H9 (cell line): ENCODE measurements at places on chromosomes 3 and 15.

- no peak for DNase-seq
- no peaks in the 10 kb centered on the region for H3K27me3 ChIP-seq
- H3K4me3 ChIP-seq: no peak overlapping the region
- no peaks in the 10 kb centered on the region for H3K36me3 ChIP-seq
- no peaks in the 10 kb centered on the region for H3K4me1 ChIP-seq
These were observed 570.2 kb upstream of the ALCAM start for GRCh38 chr3:104796556-104796955.

GRCh38 chr3:116643001-116643400 lies 66.6 kb upstream of the TUSC7 start:
- no peak for DNase-seq
- H3K27me3 ChIP-seq: no peaks in the 10 kb centered on the region
- H3K4me1 ChIP-seq: no peaks in the 10 kb centered on the region
- H3K36me3 ChIP-seq: no peaks in the 10 kb centered on the region

DNA sequence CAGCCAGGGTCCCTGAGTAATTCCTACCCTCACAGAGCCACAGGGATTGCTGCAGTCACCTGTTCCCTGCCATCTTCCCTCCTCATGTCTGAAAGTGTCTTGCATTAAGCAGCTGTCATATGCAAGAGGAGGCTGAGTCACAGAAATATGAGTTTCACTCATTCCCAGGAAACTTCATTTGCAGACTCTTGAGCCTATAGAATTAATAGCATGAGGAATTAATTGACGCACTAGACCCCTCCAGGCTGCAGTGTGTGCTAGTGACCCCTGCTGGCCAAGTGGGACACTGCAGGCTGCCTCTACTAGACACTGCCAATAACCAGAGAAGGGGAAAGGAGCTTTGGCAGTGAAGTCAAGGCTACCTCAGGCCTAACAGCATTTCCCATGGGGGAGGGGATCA lies 50.6 kb upstream of the SLC6A1 start:
- H3K27me3 ChIP-seq: no peaks in the 10 kb centered on the region
- no peak overlapping the region for H3K4me3 ChIP-seq
- peaks cover 6% of the 10 kb centered on the region; the same call in 1 of the 2 replicates for H3K36me3 ChIP-seq
- no peaks in the 10 kb centered on the region for H3K4me1 ChIP-seq

DNA sequence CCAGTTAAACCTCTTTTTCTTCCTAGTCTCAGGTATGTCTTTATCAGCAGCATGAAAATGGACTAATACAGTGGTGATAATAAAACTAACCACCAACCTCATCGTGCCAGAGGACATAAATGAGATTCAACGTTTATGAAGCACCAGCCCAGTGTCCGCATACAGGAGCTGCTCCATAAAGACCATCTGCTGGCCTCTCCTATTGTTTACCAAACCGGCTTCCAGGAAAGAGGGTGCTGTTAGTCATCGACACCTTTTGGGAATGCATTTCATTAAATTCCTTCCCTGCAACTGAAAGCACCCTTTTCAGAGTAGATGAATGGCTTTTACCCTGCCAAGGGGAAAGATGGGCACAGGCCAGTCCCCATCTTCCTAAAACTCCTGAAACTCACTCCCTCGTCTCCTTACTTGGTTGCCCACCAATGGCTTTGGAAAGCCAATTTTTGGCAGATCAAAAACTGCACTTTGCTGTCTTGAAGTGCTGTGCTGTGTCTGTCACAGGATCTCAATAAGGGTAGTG lies 122.1 kb downstream of the AQP9 start:
- H3K4me3 ChIP-seq: no peak overlapping the region
- no peak overlapping the region for H3K27ac ChIP-seq
- H3K36me3 ChIP-seq: peaks cover 9% of the 10 kb centered on the region; the same call in 1 of the 2 replicates
- DNase-seq: no peak
- H3K27me3 ChIP-seq: no peaks in the 10 kb centered on the region

DNA sequence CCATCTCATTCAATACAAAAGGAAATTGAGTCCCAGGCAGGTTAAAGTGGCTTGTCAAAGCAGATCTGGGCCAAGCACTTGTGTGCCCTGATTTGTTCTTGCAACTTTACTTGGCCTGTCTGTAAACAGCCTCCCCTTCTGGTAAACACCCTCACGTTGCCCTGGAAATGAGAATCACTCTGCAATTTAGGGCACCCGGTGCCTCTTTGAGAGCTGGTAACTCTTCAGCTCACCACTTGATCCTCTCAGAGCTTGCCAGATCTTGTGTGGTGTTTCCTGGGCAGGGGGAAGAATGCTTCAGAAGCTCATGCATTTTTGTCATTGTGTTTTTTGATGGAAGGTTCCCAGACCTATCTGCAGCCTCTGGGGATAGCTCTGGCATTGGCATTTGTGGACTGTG lies 11.3 kb downstream of the MED12L start:
- H3K27ac ChIP-seq: no peak overlapping the region
- H3K27me3 ChIP-seq: no peaks in the 10 kb centered on the region
- DNase-seq: no peak
- H3K4me3 ChIP-seq: no peak overlapping the region
- H3K36me3 ChIP-seq: peaks cover 10% of the 10 kb centered on the region

DNA sequence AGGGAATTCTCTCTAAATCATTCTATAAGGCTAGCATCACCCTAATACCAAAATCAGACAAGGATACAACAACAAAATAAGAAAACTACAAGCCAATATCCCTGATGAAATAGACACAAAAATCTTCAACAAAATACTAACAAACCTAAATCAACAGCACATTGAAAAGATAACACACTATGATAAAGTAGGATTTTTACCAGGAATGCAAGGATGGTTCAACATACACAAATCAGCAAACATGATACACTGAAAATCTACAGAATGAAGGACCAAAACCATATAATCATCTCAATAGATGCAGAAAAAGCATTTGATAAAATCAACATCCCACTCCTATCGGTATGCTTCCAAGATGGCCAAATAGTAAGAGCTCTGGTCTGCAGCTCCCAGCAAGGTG lies 39.5 kb downstream of the ALDH1A2 start:
- H3K27me3 ChIP-seq: no peaks in the 10 kb centered on the region
- no peaks in the 10 kb centered on the region for H3K4me1 ChIP-seq
- peaks cover 8% of the 10 kb centered on the region; the same call in 1 of the 2 replicates for H3K36me3 ChIP-seq
- DNase-seq: no peak
- H3K27ac ChIP-seq: no peak overlapping the region

DNA sequence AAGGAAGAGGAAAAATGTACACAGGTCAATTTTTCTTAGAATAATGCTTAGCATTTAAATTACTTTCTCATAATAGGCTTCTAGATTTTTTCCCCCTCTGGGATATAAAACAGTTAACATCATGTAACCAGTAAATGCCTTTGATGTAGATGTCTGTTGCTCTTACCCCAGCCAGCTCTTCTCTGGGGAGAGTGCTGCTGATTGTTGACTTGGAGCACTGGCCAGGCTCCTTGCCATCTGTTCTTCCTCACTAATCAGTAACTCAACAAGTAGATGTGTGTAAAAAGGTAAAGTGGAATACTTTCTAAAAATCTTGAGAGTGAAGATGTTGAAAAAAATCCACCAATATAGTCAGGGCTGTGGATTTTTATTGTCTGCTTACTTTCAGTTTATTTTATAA lies 42.2 kb downstream of the RIOX2 start:
- peaks cover 3% of the 10 kb centered on the region; the same call in 1 of the 3 replicates for H3K36me3 ChIP-seq
- H3K27me3 ChIP-seq: no peaks in the 10 kb centered on the region
- DNase-seq: no peak
- no peak overlapping the region for H3K27ac ChIP-seq
- no peak overlapping the region for H3K4me3 ChIP-seq

- H3K4me3 ChIP-seq: no peak overlapping the region
- H3K4me1 ChIP-seq: no peaks in the 10 kb centered on the region
- H3K27me3 ChIP-seq: no peaks in the 10 kb centered on the region
These were observed 62.8 kb upstream of the PLSCR4 start for GRCh38 chr3:146313746-146314111.
